ENCODE measurements at places on chromosomes 7 and 10.
A peak's percentile ranks its signal among the peaks of the same experiment; 100 is the strongest.

- no peak for DNase-seq
These were observed 4.4 kb upstream of the CYREN start for GRCh38 chr7:135174941-135175340.

DNA sequence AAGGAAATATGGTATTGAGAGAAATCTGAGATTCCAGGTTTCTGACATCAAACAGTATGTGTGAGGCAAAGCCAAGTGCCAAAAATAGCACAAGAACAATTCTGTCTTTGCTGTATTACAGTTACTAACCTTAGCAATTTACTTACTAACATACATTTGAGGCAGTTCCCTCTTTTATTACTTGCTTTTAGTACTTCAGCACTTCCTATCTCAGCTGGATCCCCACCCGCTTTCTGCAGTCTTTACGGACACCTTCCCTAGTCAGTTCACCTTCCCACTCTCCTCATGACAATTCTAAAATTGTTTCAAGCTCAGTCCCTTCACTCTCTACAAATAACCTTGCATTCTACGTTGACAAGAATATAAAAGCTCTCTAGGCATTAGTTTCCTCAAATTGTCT is 79.2 kb downstream of the ELAPOR2 start:
- DNase-seq = no peak

GRCh38 chr10:69069090-69070042 is 18.5 kb upstream of the SRGN start:
- no peak for DNase-seq

DNA sequence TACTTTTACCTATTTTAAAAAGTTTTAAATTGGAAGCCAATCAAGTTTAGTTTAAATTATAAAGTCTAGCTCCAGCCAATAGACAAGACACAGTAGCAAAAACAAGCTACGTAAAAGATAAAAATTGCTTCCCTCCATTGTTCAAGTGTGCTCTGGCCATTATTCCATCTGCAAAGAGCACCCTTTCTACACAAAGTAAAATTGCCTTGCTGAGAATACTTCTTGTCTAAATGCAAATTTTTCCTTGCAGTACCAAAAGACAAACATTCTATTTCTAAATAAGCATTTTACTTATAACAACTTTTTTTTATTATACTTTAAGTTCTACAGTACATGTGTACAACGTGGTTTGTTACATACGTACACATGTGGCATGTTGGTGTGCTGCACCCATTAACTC is 75.9 kb upstream of the ZNF746 start:
- DNase-seq = no peak

GRCh38 chr7:38411404-38411803 is 138.0 kb upstream of the TARP start:
- no peak for DNase-seq

DNA sequence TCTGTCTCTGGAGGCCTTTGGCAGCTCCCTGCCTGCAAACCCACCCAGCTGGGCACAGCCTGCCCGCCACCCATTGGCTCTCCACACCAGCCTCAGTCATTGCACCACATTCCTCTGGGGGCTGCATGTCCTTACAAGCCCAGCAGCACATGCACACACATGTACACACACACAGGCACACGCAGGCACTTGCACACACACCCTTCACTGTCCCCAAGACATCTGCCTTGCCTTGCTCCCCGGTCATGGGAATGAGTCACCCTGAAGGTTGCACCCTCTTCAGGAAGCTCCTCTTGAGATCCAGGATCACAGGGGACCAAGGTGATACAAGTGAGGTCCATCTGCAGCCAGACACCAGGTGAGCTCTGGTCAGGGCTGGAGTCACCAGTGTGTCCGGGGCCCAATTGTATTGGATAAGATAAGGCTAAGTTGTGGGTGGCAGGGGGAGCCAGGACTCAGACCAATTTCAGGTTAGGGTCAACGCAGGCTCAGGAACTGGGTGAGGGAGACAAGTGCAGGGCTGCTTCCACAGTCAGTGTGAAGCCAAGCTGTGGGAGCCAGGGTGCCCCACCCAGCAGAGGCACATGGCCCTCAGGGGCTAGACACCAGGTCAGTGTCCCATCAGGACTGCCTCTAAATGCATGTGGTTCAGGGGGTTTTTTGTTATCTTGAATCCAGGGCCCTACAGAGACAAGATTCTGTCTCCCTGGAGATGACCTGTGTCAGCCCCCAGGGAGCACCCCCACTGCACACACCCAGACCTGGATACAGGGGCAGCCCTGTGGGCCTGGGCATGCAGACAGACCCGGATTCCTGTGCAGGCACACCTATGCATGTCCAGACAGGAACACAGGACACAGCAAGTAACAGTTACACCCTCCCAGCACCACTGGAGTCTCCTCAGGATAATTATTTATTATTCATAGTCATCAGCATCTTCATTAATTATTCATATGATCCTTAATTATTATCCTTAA is 33.8 kb downstream of the KCNH2 start:
- DNase-seq = no peak

DNA sequence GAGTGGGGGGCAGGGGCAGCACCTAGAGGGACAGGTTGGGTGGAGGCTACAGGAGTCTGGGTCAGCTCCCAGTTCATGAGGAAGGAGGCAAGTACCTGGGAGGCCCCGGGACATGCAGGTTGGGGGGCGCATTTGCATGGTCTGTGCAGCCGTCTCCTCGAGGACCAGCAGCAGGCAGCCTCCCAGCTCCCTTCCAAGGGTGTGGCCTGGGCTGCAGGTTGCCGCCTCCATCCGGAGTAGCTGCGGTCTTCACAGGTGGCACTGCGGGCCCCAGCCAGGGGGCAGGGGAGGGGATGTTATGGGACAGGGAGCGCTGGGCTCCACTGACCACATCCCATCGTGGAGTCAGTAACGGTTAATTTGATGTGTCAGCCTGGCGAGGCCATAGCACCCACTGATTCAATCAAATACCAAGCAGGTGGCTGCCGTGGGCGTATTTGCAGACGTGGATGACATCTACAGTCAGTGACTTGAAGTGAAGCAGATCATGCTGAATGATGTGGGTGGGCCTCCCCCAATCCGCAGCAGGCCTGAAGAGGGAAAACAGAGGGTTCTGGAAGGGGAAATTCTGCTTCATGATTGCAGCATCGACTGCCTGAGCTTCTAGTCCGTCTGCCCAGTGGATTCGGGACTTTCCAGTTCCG is 81.6 kb downstream of the PRKAG2 start:
- DNase-seq = peak; percentile 65

DNA sequence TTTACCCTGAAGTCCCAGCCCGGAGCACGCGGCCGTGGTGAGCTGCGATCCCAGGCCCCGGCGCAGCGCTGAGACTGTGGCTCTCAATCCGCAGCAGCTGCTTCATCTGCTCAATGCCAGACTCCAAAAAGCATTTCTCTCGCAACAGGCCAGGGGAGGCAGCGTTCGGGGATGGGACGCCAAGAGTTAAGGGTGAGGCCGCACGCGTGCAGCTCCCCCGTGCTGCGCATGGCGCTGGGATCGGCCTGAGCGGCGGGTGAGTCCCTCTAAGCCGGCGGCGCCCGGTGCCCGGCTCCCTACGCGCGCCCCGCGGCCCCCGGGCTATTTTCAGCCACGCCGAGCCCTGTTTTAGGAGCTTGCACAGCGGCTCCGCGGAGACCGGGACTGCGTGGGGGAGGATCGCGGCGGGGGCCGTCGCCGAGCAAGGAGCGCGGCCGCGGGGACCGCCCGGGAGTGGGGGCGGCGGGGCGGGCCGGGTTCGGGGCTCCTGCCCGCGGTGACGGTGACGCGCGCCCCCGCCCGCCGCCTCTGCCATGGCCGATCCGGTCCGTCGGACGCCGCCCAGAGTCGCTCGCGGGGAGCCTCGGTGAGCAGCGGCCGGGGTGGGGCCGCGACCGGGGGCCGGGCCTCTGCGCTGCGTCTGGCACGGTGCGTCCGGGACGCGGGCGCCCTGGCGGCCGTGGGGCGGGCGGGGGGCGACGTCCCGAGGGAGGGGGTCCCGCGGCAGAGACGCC is 29.4 kb upstream of the JAKMIP3 start:
- DNase-seq = no peak

- DNase-seq = no peak
These were observed 12.8 kb downstream of the CPA1 start for GRCh38 chr7:130393101-130393561.

GRCh38 chr10:3107426-3107961 is 40.1 kb downstream of the PFKP start:
- DNase-seq = no peak

- no peak for DNase-seq
These were observed 123.6 kb downstream of the RNF216 start for GRCh38 chr7:5657901-5658300.

GRCh38 chr7:107446531-107446930 is 23.3 kb upstream of the GPR22 start:
- DNase-seq = no peak

GRCh38 chr10:74576586-74576985 is 249.8 kb upstream of the KAT6B start:
- no peak for DNase-seq

DNA sequence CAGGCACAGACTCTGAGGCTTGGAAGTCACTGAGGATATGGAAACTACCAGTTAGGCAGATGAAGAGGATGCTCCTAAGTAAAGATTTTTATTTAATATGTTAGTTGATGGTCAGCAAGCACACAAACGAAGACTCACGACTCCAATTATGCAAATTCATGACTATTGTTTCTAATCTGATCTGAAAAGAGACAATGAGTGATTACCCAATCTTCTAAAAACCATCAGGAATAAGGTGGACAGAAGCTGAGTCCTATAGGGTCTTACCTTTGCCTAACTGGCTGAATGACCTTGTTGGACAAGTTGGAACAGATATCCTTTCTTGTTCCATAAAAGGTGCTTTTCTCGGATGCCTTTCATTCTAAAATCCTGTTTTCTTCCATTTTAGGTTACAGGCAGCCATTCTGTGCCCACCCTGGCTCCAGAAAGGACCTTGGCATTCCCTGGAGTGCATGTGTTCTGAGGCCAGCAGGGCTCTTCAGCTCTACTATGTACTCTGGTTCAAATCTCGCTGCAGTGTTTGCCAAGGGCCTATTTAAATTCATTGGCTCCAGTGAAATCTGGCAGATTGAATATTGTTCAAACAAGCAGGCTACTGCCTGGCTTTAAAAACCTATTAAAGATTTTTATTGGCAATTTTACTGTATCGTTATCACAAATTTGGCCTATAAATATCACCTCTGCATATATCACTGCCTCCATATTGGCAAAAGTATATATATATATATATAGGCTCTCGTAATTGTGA is 77.5 kb downstream of the SLC25A13 start:
- DNase-seq = no peak

- no peak for DNase-seq
These were observed 28.3 kb upstream of the CYP26C1 start for GRCh38 chr10:93032105-93032808.

DNA sequence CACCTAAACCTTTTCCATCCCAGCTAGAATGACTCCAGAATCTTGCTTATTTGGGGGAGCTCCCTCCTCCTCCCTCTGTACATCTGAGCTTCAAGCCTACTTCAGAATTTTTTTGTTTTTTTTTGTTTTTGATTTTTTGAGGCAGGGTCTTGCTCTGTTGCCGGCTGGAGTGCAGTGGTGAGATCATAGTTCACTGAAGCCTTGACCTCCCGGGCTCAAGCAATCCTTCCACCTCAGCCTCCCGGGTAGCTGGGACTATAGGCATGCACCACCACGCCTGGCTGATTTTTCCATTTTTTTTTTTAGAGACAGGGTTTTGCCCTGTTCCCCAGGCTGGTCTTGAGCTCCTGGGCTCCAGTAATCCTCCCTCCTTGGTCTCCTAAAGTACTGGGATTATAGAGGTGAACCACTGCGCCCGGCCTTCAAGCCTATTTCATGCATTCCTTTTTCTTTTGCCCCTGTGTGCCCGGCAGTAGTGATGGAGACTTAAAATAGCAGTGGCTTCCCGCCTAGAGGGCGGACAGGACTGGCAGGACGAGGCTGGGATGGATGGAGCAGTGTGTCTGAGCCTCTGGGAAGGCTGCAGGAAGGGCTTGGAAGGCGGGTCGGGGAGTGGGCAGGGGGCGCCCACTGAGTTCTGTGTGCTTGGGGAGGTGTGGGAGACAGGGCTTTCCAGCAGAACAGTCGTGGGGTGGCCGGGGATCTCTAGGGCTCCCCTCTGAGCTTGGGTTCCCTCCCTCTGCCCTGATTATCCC is 8.8 kb downstream of the CUX1 start:
- no peak for DNase-seq

DNA sequence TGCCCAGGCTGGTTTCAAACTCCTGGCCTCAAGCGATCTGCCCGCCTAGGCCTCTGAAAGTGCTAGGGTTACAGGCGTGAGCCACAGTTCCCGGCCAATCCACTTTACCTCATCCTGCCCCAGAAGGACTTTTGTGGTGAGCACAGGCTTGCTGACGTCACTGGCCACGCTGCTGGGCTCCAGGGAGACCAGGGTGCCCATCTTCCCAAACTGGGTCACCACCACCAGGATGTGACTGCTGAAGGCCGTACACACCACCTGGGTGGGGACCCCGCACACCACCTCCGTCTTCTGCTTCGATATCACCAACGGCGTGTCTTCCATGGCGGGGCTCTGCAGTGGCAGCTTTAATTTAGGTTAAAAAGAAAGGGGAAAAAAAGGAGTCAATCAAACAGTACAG is 816 bp downstream of the PSMG3 start:
- DNase-seq = no peak

DNA sequence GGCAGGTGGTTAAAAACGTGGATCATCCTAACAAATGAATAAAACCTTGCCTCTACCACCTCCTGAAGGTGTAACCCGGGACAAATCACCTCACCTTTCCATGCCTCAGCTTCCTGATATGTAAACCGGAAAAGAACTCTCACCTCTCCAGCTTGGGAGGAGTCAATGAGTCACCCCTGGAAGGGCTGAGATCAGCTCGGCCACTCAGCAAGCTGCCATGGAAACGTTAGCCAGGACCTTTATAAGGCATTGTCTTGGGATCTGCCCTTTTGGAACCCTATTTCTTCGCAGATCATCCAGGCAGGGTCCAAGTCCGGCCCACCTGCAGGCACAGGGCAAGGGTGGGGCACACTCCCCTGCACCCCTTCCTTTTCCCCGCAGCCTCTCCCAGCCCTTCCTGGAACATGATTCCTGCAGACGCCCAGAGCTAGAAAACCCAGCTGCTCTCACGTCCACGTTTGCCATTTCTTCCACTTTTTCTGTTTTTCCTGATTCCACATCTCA is 81.6 kb upstream of the PFKP start:
- DNase-seq = no peak

- no peak for DNase-seq
These were observed 110.1 kb downstream of the NRP1 start for GRCh38 chr10:33224251-33224965.

DNA sequence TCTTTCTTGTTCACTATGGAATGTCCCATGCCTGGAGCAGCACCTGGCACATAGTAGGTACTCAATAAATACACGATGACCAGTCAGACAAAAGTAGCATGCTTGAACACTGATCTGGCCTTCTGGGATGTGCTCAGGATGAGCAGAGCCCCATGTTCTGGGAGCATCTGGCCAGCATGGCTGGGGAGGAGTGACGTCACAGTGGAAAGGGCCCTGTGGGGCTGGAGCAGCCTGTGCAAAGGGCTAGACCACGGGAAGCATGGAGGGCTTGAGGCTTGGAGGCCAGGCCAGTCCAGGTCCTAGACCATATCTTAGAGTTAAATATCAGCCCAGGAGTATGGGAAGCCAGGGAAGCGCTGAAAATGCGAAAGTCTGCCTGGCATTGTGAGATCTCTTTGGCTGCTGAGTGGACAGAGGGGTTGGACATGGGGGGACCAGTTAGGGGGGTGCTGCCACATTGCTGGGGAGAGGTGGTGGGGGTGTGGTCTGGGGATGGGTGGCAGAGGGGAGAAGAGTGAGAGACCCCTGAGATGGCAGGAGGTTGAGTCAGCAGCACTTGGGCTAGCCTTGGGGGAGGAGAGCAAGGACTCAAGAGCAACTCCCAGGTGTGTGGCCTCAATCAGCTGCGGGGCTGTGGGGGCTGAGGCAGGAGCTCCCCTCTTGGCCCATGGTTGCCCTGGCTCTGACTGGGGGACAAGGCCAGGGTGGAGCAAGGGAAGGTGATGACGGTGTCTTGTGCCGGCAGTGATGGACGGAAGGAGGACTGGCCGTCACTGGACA is 34.9 kb downstream of the ZCCHC24 start:
- no peak for DNase-seq
